ENCODE measurements at places on chromosomes 3 and 15.

DNA sequence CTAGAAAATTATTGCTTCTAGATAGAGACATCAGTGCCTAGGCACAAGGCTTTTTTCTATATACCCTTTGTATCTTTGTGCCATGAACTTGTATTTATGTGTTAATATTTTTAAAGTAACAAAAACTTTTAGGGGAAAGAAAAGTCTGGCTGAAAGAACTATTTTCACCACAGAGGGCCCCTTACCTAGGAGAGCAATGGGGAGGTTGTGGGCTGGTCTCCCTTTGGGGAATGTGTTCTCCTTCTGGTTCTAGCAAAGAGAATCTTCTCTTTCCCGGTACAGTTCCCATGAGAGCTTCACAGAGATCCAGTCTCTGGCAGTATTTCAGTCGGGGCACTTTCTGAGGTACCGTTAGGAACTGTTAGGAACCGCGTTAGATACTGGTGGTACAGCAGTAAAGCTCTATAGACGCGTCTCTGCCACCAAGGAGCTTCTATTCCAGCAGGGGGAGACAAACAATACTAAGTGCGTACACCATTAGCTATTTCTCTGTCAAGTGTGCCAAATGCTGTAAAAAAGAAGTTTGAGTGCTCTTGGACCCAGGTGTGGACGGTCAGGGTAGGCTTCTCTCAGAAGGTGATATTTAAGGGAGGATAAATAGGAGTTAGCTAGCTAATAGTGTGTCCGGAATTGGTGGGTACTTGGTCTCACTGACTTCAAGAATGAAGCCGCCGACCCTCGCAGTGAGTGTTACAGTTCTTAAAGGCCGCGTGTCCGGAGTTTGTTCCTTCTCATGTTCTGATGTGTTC, 4.6 kb upstream of the EPB42 start:
- DNase-seq = peak; percentile 62

DNA sequence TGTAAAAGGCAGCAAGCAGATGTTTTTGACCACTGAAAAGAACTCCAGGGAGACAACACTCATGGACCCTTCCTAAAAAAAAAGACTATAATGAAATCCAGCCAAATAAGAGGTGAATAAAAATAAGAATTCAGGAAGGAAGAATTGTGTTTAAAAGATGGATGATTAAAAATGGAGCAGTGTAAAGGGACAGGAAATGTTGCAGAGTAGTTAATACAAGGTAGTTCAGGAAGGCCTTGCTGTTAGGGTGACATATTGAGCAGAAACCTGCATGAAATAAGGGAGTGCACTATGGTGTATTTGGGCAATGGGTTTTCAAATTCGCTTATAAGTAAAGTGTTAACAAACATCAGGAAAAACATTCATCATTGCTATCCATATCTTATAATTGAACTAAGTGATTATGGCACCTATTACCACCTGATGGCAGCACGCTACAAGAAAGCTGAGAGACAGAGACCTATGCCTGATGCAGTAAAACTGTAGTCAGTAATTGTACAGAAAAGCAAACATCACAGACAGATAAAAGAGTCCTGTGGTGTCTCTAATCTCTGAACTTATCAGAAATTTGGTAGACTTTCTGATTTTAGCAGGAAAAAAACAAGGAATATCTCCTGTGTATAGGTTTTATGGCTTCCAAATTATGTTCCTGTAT, 5.8 kb upstream of the DBR1 start:
- DNase-seq = peak; percentile 59

DNA sequence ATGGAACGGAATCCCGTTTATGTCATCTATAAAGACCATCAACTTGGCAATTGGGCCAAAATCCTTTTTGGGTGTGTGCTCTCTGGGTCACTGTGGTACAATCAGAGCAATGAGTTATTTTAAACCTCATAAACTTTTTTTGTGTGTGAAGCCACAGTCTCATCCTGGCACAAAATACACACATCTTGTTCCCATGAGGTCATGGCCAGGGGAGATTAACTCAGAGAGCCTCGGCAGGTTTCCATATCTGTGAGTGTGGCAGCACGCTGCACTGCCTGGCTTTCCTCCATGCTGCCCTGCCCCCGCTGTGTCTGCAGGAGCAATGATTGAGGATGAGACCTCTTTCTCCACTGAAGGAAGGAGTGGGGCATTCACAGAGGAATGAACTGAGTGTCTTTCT, 54.0 kb upstream of the DLG1 start:
- no peak for DNase-seq

DNA sequence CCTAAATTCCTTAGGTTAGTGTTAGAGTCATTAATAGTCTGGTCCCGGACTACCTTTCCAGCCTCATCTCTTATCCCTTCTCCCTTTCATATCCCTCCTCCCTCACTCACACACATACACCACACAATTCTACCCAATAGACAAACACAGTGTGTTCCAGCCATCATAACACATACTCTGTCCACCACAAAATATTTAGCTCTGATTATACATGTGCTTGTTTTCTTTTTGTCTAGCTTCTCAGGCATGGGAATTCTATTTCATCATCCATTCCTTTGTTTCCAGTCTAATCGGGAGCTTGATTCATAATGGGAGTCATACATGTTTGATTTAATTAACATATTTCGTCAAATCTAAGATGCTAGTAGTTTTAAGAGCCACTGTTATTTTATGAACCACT, 161.8 kb upstream of the BFSP2 start:
- no peak for DNase-seq

DNA sequence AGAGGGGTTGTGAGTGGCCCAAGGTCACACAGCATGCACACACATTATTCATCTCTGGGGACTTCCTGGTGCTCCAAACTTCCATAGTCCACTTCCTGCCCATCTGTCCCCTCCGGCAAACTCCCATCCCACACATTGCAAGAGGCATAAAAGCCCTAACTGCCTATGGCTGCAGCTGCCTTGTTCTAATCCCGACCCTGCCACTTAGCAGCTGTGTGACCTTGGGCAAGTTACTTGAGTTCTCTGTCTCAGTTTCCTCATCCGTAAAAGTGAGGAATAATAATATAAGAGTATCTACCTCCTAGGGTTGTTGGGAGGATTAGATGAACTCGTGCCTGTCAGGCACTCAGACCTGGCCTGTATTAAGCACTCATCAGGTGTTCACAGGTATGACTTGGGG, 84.2 kb downstream of the SMAD6 start:
- DNase-seq = no peak

DNA sequence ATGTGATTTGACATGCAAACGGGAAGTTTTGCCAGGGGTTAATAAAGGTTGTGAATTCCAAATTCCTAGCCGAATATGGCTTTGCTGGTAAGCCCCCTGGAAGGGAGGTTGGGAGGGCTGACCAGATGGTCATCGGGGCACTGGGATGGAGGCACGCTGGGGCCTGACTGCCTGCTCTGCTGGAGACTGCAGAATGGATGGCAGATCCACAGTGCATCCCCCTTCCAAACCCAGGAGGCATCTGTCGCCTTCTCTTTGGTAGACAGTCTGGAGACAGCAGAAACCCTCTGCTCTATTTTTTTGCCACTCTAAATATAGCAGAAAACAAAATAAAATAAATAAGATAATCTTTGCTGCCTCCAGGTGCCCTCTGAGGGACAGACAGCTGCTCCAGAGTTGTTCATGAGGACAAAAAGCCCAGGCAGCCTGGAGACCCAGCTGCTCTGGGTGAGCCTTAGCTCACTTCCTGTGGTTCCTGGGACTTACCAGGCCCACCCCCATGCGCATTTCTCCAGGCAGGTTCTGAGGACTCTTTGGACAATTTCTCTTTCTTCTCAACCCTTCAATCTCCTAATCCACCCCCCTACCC, 6.1 kb upstream of the SPTBN5 start:
- DNase-seq = no peak

- DNase-seq = no peak
These were observed 48.8 kb downstream of the EPHB3 start for GRCh38 chr3:184610245-184610871.

DNA sequence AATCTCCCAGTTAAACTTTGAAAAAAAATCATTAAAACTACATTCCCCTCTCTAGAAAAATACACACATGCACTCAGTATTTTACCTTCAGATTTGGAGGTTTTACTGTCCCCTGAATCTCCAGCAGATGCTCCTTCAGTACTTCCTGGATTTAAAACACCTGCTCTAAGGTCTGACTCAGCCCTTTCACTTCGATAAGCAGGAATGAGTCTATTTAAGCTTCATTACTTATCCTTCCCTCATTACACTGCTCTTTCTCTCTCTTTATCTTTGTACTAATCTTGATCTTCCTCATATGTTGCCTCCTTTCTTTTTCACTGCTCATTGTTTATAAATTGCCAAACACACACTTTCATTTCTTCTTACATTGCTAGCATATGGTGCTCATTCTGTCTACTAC, 443.9 kb downstream of the DIPK2A start:
- DNase-seq = no peak

- no peak for DNase-seq
These were observed 286.0 kb upstream of the ZPLD1 start for GRCh38 chr3:102148598-102149337.

DNA sequence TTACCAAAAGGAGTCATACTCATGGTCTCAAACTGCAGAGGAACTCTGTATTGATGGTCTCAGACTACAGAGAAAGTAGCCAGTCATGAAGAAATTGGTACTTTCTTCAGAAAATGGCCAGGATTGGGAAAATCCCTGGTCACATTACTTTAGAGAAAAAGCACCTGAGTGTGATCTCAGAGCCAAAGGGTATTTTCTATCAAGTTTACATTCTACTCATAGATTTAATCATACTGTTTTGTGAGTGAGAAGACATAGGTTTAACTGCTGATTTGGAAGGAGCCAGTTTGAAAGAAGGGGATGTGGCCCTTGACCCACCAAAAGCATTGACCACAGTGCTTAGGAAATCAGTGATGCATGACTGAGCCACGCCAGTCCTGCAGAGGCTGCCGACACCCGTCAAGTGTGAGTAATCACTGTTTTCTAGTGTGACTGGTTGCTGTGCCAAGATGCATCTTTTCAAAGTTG, 203.6 kb downstream of the AKAP13 start:
- DNase-seq = peak; percentile 51

DNA sequence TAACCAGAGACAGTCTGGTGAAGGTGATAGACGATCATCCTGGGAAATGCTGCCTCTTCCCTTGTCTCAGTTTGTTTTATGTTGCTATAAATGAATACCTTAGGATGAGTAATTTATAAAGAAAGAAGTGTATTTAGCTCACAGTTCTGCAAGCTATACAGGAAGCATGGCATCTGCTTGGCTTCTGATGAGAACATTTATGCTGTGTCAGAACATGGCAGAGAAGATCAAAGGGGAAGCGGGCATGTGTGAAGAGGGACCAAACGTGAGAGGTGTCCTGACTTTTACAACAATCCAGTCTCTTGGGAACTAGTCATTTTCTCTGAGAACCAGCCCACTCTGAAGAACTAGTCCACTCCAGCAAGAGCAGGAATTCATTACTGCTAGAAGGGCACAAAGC, 9.6 kb downstream of the CMC1 start:
- DNase-seq = no peak

DNA sequence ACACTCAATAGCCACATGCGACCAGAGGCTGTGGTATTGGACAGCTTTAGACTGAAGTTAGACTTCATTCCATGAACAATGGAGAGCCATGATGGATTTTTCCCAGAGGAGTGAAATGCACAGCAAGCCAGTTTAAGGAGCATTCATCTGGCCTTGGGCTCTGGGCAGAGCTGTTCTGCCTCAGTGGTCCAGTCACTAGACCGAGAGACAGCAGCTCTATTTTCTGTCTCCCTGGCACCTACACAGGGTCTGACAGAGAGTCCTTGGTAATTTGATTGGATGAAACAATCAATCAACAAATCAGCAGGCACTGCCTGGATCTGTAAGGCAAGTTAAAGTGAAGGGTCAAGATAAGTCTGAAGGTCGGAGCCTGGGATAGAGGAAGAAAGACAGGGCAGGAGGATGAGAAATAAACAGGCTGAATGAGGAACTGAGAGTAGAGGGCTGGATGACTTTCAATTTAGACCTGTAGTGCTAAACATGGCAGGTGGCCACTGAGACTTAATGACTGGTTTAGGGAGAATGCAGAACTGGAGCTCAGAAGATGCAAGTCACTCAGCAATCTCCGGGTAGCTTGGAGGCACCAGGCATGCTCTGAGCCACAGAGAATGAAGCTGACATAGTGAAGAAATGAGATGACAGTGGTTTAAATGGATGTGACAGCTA, 98.5 kb upstream of the SLC25A36 start:
- no peak for DNase-seq

- no peak for DNase-seq
These were observed 23.6 kb downstream of the SIAH2 start for GRCh38 chr3:150739200-150739863.

DNA sequence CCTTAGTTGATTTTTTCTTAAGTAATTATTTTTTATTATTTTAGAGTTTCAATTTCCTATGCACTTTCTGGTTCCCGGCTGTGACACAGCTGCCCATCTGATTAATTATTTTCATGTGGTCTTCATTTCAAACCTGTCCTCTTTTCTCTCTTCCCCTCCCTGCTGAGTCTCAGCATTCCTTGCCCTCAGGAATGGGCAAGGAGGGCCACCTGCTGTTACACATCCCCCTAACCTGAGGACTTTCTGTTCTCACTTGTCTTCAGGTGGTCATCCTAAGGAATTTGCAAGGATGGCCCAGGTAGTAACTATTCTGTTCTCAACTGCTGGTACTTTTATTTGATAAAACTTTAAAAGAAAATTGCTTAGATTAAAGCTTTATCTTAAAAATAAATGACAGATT, 545.0 kb downstream of the OTOL1 start:
- no peak for DNase-seq

DNA sequence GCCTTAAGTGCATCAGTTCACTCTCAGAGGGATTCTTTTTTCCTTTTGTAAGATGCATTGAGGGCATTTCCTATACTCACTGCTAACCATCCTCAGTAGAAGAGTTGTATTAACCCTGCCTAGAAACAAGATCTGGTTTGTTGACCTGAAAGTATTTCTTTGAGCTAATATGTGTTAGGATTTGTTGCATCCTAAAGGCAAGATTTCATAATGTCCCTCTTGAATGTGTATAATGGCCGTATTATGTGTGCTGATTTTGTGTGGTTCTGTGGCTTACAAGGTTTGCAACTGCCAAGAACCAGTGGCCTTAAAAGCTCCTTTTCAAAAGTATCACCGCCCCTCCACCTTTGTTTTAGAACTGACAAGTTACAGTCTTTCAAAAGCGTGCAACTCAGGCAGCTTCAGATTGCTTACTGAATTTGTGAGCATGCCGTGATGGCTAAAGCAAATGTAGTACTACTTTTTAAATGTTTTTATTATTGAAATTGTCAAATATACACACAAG, 182.0 kb upstream of the BHLHE40 start:
- DNase-seq = no peak

All from CD4-positive, alpha-beta T cell treated with Interleukin-21 for 1 hour (primary cell).